ENCODE measurements at places on chromosomes 6 and 20.

- no peak for DNase-seq
Observed at GRCh38 chr6:165656581-165657324, 6.3 kb downstream of the PDE10A start.

DNA sequence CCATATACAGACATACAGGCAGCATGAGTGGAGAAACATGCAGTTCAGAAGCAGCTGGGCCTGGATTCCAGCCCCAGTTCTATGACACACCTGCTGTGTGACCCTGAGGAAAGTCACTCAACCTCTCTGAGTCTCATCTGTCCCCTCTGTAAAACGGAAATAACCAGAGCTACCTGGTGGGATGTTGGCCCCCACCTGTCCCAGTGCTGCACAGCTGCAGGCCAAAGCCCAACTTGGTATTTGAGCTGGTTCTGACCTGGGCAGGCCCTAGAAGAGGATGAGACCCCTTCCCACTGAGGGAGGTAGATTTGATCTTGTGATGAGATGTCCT, 55.5 kb downstream of the PPP1R16B start:
- no peak for DNase-seq

GRCh38 chr20:257419-257818, at the start of gene DEFB132:
TSS of gene DEFB132 (plus strand) at chr20:257724. CDS start at chr20:257779, 55 bp downstream.
- no peak for DNase-seq

DNA sequence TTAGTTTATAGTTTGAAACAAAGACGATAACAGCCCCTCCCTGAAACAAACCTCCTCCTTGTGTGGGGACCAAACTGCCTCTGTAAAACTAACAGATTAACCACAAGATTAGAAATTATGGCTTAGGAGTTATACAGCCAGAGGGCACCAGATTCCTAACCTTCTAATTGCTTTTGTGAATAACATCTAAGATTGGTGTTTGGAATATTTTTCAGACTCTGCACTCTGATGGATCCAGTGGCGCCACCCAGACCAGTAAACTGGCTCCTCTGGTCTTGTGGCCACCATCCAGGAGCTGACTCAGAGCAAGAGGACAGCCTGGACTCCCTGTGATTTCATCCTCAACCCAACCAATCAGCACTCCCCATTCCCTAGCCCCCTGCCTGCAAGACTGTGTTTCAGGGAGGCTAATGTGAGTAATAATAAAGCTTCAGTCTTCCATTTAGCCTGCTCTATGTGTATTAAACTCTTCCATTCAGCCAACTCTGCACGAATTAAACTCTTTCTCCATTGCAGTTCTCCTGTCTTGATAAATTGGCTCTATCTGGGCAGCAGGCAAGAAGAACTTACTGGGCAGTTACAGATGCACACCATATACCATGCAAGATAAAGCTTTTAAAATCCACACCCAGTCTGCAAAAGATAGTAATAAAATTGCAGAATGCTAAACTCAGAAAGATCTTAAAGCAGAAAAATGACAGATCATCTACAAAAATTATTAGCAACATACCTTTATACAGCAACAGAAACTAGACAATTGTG, 58.5 kb upstream of the SLC22A16 start:
- DNase-seq, result no peak

- DNase-seq, result no peak
Observed at GRCh38 chr20:40777653-40778052, 88.6 kb upstream of the MAFB start.

DNA sequence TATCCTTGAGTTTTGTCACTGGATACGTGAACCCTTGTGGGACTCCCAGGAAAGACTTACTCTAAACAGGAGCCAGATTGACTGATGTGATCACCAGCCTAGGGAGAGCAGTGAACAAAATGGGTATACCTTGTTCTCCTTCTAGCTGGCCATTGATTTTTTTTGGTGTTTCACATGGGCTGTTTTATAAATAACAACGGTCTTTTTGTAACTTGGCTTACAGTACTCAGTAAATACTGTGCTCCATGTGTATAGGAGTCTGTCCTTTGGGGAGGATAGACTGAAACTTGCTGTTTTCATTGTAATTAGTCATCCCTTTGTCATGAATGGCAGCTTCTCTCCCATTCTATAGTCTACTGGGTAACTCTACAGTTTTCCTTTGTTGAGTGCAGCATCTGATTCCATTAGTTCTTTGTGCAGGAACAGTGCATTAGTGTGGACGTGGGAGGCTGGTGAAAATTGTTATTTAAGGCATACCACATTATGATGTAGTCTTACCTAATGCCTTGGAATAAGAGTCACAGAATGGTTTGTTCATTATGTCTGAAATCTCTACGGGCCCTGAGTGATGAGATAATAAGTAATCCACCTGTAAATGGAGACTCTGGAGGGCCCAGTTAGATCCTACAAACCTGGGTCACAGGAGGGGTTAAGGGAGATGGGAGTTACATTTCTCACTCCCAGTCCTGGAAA, 89.5 kb downstream of the TIAM2 start:
- no peak for DNase-seq

- no peak for DNase-seq
Observed at GRCh38 chr20:32352121-32352720, 5.9 kb upstream of the ASXL1 start.

DNA sequence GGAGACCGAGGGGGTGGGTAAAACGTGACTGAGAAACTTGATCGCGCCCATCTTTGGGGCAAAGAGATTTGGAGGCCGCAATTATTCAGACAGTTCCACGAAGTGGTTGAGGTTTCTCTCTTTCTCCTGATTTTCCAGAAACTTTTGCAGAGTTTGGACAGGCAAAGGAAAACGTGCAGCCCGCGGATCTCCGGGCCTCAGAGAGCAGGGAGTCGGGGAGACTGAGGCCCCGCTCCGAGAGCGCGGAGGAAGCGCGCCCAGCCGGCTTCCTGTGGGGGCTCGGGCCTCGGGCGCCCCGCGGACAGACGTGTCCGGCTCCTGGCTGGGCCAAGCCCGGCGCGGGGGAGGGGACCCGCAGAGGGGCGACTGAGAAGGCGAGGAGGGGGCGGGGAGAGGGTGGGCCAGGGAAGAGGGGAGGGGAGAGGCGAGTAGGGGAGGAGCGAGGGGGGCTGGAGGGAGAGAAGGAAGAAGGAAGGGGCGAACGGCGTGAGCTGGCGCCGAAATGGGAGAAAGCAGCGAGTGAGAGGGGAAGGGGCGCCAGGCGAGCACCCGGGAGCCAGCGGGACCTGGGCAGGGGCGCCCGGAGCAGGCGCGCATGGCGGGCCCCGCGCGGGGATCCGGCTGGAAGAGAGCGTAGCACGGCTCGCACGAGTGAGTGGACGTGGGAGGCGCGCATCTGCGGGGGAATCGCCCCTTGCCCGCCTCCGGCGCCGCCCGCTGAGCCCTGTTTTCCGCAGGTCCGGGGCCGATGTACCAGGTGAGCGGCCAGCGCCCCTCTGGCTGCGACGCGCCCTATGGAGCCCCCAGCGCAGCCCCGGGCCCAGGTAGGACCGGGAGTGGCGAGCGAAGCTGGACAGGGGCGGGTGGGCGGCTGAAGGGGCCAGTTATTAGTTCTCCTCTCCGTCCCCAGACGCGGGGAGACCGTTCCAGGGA, at the start of gene MDFI:
MDFI (plus strand) TSS at position 467 of the 933 bp plus-strand sequence; CDS start at position 749, 282 bp downstream.
- DNase-seq, result no peak

DNA sequence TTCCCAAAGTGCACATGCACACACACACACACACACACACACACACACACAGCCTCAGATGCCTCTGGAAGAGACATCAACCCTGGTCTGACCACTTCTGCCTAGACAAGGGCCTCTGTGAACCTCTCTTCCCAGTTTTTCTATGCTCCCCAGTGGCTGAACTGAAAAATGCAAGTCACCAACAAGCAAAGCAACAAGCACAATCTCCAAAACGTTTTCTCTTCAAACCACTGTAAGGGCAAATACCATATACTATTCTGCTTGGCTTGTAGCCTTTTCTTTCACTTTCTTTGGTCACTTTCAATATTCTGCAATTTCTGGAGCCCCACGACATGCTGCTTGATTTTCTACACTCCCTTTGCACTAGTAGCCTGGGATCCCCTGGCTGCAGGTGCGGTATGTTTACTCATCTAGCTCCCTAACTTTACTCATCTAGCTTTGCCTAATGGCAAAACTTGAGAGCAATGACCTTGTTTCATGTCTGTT, 121.4 kb upstream of the DST start:
- no peak for DNase-seq

GRCh38 chr6:2844008-2844407, 2.3 kb upstream of the SERPINB1 start:
- no peak for DNase-seq

DNA sequence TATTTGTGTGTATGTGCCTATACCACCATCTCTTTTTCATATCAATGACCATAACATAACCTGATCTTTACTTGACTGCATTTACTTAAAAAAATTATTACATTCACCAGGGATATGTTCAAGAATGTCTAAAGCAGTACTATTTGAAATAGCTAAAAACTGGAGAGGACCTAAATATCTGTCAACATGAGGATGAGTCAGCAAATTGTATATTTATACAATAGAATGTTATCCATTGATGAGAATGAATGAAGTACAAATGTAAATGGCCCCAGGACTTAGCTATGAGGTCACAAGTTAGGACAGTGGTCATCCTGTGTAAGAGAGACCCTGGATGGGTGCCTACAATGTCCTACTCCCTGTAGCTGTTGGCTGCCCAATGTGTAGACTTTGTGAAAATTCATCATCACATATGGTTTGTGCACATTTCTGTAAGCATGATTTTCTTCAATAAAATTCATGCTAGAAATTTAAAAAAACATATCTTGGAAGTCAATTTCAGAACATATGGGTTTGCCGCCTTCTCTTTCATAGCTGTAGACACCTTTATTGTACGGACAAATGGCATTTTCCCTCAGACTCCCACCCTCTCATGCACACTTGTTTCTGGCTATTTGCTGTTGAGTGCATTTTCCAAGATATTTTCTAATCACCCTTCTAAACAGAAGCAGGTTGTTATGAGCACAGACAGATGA, 202.4 kb downstream of the CDH26 start:
- no peak for DNase-seq

DNA sequence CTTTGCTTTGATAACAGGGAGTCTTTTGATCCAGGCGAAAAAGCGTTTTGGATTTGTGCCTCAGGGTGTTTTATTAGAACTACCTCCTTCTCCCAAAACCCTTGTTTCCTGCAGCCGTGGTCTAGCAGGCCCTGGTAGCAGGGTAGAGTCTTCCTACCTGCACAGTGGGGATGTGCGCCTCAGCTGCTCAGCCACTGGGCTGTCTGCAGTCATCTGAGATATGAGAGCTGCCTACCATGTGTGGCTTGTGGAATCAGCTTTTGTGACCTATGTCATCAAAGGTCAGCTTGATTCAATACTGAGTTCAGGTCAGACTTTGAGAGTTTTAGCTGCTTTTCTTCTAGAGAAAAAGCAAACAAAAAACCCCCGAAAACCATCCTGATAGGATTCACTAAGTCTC, 279.5 kb downstream of the CLIC5 start:
- no peak for DNase-seq

DNA sequence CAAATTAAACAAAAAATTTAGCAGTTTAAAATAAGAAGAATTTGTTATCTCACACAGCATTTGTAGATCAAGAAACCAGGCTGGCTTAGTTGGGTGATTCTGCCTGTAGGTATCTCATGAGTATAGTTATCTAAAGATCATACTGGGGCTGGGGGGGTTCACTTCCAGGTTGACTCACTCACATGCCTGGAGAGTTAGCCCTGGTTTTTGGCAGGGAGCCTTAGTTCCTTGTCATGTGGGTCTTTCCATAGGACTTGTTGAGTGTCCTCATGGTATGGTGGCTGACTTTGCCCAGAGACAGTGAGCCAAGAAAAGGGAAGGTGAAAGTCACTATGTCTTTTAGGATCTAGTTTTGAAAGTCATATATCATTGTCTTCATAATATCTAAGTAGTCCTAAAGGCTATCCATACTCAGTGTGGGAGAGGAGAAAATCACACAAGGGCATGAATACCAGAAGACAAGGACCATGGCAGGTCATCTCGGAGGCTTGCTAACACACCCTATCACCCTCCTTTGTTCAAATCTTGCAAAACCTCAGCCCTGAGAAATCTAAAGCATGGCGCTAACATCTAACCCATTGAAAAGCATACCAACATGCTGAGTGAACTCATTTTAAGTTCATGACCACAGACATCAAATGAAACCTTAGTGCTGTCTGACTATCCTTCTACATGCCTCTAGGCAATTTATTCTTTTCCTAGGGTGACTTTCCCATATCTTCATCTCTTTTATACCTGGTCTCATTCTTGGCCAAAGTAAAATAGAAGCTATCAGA, 39.2 kb downstream of the CYP24A1 start:
- DNase-seq, result no peak

GRCh38 chr6:108635505-108636226, 74.9 kb downstream of the FOXO3 start:
- no peak for DNase-seq

DNA sequence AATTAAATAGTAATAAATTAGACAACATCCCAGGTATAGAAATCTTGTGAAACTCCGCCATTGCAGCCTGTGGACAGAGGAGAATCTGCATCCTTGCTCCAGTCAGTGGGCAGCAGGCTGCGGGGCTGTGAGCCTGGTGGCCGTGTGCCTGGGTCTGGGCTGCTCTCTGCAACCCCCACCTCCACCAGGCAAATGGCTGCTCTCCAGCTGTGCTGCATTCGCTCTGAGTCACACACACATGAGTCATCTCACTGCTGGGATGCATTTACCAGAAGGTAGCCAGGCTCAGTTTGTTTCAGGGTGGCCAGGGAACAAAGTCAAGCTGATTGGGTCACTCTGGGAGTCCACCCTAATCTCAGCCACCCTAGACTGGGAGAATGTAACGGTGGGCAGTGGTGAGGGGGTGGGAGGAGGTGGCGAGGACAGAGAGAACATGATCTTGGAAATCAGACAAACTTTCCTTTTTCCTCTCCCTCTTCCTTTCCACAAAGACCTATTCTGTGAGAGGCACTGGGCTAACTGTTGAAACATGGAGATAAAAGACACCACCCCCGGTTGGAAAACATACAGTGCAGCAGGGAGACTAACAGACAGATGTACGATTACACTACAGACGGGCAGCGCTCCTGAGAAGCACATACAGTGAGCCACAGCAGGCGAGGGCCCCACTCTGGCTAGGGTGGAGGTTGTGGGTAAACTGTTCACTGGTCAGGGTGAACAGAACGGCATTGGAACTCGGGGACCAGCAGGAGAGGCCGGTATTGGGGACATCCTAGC, 59.2 kb downstream of the TRAM2 start:
- peak; percentile 56 for DNase-seq

- no peak for DNase-seq
Observed at GRCh38 chr6:123994891-123995635, 191.4 kb downstream of the NKAIN2 start.

- DNase-seq, result no peak
Observed at GRCh38 chr6:35596448-35597442, 84.0 kb upstream of the TULP1 start.

- peak; percentile 5 for DNase-seq
Observed at GRCh38 chr6:129748212-129748900, 38.4 kb upstream of the ARHGAP18 start.

- DNase-seq, result peak; percentile 63
Observed at GRCh38 chr6:27146706-27147505, 100.6 kb upstream of the PRSS16 start.

DNA sequence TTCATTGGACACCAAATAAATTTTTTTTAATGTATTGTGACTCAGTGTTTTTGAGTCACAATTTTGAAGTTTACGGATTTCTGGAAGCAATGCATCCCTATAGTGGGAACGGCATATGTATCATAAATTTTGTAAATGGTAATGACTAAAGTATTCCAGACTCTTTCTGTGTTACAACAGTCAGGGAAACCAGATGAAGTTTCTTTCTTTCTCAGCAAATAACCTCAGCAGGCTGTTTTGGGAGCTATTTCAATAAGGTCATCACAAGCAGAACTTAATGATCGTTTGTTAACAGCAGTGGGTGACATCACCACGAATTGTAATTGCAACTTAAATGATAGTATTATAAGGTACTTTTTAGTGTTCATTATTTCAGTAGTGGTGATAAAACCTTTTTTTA, 52.0 kb downstream of the HIVEP1 start:
- DNase-seq, result no peak

- DNase-seq, result no peak
Observed at GRCh38 chr20:37577981-37578380, 50.3 kb upstream of the BLCAP start.
